ENCODE measurements at places on chromosomes 11 and 22. TPM values are rescaled to one million over a fixed set of nuclear protein-coding genes. Genes with fewer than 3 reads are reported as not detected.

The CALCA gene
- polyA plus RNA-seq = 11.1 TPM

DNA sequence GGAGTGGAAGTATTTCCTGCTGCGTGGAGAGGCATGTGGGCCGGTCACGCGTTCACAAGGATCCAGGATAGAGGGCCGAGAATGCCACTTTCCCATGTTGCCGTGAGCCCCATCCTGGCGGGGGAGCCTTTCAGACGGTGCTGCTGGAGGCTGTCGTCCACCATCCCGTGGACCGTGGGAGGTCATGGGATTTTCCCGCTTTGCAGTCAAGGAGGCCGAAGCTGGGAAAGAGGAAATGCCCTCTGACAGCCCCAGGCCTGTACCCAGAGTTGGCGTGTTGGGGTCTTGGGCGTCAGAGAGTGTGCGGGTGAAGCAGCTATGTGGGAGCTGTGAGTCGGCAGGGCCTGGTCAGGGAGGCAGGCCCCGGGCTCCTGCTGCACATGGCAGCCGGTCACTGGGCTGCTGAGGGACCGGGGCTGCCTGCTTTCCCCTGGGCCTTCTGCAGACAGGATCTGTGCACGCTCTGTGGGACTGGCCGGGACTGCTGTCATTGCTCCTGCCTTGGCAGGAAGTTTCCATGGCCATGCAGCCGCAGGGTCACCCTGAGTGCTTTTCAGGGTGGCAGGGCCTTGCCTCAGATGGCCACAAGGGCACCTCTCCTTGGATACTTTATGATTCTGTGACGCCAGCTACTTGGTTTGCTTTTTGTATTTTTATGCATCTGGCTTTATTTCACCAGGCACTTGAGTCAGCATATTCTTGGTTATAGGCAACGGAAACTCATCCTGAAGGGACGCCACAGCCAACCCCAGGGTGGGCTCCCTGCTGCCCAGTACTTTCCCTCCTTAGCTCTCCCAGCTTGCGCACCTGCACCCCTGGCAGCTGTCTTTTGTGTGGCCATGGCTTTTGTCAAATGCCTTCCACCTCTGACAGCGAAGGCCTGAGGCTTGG is 52.4 kb downstream of the AP2A2 start:
- DNase-seq = no peak

DNA sequence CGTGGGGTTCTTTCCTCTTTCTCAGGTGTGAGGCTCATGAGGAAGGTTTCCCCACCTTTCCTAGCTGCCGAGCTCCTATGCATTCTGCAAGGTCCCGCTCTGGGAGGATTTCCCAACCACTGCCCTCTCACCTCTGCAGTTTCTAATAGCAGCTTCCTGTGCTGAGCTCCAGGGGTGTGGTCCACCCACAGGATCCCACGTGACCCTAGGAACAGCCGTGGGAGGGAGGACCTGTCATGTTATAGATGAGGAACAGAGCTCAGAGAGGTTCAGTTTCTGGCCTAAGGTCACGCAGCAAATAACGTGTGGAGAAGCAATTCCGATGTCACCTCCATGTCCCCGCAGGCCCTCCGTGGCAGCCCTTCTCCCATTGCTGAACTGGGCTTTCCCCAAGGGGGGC is 38.5 kb downstream of the FLRT1 start:
- no peak for DNase-seq

- no peak for DNase-seq
Measured at GRCh38 chr22:39622881-39623367, 52.4 kb downstream of the CACNA1I start.

DNA sequence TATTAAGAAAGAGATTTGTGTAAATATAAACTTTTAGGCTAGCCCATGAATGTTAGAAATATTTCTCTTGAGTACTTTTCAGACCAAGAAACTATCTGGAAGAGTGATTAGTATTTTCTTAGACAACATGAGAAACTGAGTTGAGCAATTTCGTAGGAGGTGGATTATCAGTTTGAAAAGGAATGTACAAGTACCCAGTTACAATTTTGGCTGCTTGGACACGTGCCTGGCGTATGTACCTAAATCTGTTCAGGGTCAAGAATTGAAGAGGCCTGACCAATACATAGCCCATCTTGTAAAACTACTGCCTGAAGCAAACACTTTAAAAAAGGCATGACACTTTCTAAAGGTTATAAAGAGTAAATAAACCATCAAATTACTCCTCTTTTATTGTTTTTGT is 71.1 kb downstream of the CCDC73 start:
- no peak for DNase-seq
